ENCODE measurements at places on chromosomes 4 and X.

DNA sequence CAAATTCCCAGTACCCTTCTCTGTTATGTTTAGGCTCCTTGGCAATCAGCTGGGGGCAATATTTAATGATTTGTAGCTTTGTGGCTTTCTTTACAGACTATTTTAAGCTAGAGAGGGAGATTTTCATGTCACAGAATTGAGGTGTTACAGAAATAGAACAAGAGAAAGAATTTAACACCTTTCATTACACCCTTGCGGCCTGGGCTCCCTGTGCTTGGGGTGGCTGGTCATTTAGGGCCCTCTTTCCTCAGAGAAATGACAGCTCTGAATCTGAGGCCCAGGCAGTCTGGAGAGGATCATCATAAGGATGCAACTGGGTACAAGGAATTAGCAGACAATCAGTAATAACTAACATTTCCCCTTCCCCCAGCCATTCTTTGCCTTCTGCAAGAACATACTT lies 104.5 kb upstream of the INTU start:
- H3K36me3 ChIP-seq = no peaks in the 10 kb centered on the region
- H3K4me1 ChIP-seq = no peaks in the 10 kb centered on the region
- no peak for DNase-seq
- no peak overlapping the region for H3K4me3 ChIP-seq

DNA sequence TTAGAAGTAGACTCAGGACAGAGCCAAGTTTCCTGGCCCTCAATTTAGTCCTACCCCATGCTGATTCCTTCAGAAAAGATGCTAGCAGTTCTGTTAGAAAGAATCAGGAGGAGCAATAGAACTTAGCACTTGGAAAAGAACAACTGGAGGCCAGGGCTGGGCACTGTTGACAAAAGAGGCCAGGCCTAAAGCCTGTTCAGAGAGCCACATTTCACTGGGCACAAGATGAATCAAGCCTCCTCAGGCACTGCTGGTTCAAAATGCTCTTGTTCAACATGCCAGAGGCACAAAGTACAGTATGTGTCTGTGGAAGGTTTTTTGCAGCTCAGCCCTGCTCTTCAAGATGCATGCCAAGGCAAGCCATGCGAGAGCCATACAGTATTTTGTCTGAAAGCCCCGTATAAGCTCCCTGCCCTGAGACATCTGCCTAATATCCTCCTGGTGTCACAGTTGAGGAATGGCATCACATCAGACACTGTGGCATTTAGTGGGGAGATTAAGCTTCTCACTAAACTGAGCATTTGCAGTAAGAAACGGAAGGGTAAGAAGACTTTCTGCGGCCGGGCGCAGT lies 53.7 kb downstream of the RASL11B start:
- H3K27ac ChIP-seq = no peak overlapping the region
- H3K4me3 ChIP-seq = no peak overlapping the region
- no peaks in the 10 kb centered on the region for H3K4me1 ChIP-seq
- no peaks in the 10 kb centered on the region for H3K36me3 ChIP-seq
- H3K27me3 ChIP-seq = no peaks in the 10 kb centered on the region

DNA sequence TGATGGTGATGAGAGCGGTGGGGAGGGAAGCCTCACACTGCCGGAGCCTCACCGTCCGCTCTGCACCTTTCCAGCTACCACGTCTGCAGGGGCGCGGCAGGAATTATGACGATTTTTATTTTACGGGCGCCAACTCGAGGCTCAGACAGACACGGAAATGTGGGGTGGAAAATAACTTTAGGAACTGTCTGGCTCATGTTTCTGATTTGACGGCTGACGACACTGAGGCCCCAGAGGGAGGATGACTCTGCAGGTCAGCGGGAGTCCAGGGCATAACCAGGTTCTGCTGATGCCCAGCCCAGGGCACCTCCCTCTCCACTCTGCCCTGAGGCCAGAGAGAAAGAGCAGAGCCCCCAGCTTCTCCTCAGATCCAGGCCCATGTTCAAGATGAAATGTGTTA lies 43.9 kb downstream of the C4orf50 start:
- H3K27me3 ChIP-seq = no peaks in the 10 kb centered on the region
- H3K4me1 ChIP-seq = peaks cover 10% of the 10 kb centered on the region
- no peak overlapping the region for H3K27ac ChIP-seq
- H3K36me3 ChIP-seq = no peaks in the 10 kb centered on the region
- H3K4me3 ChIP-seq = no peak overlapping the region
- no peak for DNase-seq

- H3K27me3 ChIP-seq = no peaks in the 10 kb centered on the region
- no peak for DNase-seq
- no peak overlapping the region for H3K4me3 ChIP-seq
- no peaks in the 10 kb centered on the region for H3K36me3 ChIP-seq
These were observed 37.8 kb downstream of the RNF175 start for GRCh38 chr4:153722036-153722435.

- no peak overlapping the region for H3K27ac ChIP-seq
- H3K27me3 ChIP-seq = no peaks in the 10 kb centered on the region
- H3K4me1 ChIP-seq = peaks cover 4% of the 10 kb centered on the region
These were observed 45.0 kb downstream of the CRLF2 start for GRCh38 chrX:1167466-1167865.

GRCh38 chrX:136761421-136761820 lies 19.3 kb downstream of the ARHGEF6 start:
- no peaks in the 10 kb centered on the region for H3K36me3 ChIP-seq
- no peak overlapping the region for H3K4me3 ChIP-seq
- no peak for DNase-seq
- H3K27ac ChIP-seq = no peak overlapping the region
- H3K27me3 ChIP-seq = no peaks in the 10 kb centered on the region
- H3K4me1 ChIP-seq = no peaks in the 10 kb centered on the region

DNA sequence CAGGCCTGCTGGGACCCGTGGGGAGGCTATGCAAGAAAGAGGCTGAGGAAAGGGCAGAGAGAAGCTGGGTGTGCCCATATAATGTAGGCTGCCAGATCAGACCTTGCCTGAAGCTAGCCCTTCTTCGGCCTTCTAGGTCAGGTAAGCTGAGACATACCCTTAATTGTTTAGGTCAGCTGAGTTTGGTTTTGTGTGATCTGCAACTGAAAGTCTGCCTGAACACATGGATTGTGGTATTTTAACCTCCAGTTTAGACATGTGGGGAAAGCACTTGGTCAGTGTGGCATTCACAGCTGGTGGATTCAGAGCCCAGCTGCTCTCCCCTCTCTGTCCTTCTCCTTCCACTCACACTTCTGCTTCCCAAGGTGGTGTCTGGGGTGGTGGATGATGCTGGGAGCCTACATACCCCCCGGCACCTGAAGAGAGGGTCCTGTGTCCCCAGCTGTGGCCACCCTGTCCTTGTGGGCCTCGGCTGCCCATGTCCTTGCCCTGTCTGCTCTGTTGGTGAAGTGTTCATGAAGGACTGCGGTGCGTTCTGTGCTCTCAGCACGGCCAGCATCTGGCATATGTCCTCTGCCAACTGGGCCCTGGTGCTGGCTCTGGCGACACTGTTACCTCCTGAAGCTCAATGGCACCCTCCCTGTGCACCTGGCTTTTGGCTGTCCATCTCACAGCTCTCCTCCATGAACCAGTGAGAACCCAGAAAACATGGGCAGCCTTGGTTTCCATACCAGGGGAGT lies 82.1 kb downstream of the NAT8L start:
- no peak overlapping the region for H3K27ac ChIP-seq
- no peak overlapping the region for H3K4me3 ChIP-seq
- H3K4me1 ChIP-seq = peaks cover 9% of the 10 kb centered on the region
- H3K27me3 ChIP-seq = no peaks in the 10 kb centered on the region

GRCh38 chr4:5237086-5237660 lies 185.9 kb downstream of the STK32B start:
- H3K27me3 ChIP-seq = no peaks in the 10 kb centered on the region
- no peaks in the 10 kb centered on the region for H3K36me3 ChIP-seq
- no peak overlapping the region for H3K4me3 ChIP-seq
- H3K4me1 ChIP-seq = no peaks in the 10 kb centered on the region

GRCh38 chrX:43870011-43870410 lies 12.2 kb downstream of the MAOB start:
- no peaks in the 10 kb centered on the region for H3K4me1 ChIP-seq
- no peaks in the 10 kb centered on the region for H3K27me3 ChIP-seq
- no peak overlapping the region for H3K4me3 ChIP-seq

DNA sequence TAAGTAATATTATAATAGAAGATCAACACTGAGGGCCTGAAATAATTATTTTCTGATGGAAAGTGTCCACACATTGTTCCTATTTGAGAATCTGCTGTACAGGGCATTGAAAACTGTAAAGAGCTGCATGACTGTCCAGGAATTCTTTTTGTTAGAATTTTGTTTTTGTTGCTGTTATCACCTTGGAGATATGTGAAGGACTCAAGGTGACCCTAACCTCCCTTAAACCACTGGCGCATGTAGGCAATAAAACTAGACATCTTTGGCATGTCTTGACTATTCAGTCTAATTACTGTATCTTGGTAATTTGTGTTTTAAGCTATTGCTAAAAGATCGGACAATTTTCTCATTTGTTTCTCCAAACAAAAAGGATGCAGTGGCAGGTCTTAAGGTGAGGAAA lies 55.5 kb upstream of the SMIM10 start:
- H3K36me3 ChIP-seq = no peaks in the 10 kb centered on the region
- no peak for DNase-seq
- H3K4me1 ChIP-seq = no peaks in the 10 kb centered on the region
- no peaks in the 10 kb centered on the region for H3K27me3 ChIP-seq
- no peak overlapping the region for H3K27ac ChIP-seq

GRCh38 chr4:99467887-99468286 lies 32.7 kb upstream of the ADH7 start:
- no peak for DNase-seq
- H3K36me3 ChIP-seq = no peaks in the 10 kb centered on the region
- no peak overlapping the region for H3K4me3 ChIP-seq
- no peak overlapping the region for H3K27ac ChIP-seq

DNA sequence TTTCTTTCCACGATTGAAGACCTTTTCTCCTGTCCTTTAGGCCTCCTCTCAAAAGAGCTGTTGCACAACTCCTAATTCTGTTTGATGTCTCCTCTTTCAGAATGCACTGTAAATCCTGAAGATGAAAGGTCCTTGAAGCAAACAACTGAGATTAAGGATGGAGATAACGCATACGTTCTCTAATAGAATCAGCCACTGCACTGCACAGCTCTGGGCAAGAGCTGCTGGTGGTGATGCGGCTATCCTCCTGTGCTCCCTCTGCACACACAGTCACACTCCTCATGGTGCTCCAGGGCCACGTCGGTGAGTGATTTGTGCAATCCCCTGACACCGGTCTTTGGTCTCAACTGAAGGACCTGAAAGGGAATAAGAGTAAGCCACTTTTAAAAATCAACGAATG lies 208.7 kb downstream of the PDGFC start:
- no peak overlapping the region for H3K27ac ChIP-seq
- H3K27me3 ChIP-seq = no peaks in the 10 kb centered on the region
- H3K4me1 ChIP-seq = no peaks in the 10 kb centered on the region
- no peak overlapping the region for H3K4me3 ChIP-seq

GRCh38 chrX:96833333-96833732 lies 50.4 kb upstream of the RPA4 start:
- no peaks in the 10 kb centered on the region for H3K4me1 ChIP-seq
- no peak overlapping the region for H3K4me3 ChIP-seq
- no peaks in the 10 kb centered on the region for H3K36me3 ChIP-seq
- no peaks in the 10 kb centered on the region for H3K27me3 ChIP-seq
- DNase-seq = no peak
- no peak overlapping the region for H3K27ac ChIP-seq

GRCh38 chrX:97547877-97548578 lies 664.3 kb downstream of the RPA4 start:
- no peak overlapping the region for H3K4me3 ChIP-seq
- no peak for DNase-seq
- no peaks in the 10 kb centered on the region for H3K4me1 ChIP-seq
- no peak overlapping the region for H3K27ac ChIP-seq
- H3K36me3 ChIP-seq = no peaks in the 10 kb centered on the region
